ENCODE measurements at places on chromosomes 3 and 15.

DNA sequence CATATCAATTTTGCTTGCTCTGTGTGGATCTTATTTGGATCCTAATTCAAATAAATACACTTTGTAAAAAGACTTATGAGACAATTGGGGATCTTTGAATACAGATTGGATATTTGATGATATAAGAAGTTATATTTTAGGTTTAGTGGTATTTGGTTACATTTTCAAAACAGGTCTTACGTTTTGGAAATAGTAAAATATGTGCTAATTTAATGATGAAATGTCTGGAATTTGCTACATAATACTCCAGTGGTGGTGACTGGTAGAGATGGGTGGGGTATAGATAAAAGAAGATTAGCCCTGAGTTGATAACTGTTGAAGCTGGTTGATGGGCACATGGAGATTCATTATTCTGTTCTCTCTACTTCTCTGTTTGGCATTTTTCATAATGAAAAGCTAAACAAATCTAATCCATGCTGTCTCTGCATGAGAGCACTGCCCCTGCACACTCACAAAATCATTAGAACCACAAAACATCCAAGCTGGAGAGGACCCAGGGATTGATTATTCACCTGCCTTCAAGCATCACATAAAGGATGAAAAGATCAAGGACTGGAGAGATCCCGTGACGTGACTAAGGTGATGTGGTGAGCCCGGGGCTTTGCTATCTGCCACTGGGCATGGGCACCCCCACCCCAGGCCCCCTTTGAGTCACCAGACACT is 58.9 kb downstream of the TLE3 start:
- DNase-seq: no peak

DNA sequence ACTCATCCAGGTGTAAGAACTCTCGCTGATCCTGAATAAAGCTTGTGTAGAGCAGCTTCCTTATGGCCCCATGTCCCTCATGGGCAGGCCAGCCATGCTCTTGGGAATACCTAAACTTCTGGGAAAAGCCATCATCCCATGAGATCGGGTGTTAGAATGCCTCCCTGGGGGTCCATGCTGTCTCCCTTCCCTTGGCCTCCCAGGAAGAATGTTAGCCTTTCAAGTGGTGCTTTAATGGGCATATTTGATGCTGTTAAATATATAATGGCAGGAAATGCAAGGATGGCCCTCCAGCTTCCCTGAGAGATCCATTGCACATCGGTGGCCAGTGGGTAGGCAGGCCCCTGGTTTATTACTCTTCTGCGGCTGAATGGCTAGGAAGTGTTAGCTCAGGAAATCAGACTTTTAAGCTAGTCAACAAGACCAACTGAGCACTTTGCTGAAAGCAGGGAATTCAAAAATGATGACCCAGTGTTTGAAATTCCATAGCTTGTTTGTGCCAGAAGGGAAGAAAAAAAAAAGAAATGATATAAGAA is 60.5 kb upstream of the LRTM1 start:
- DNase-seq: no peak

DNA sequence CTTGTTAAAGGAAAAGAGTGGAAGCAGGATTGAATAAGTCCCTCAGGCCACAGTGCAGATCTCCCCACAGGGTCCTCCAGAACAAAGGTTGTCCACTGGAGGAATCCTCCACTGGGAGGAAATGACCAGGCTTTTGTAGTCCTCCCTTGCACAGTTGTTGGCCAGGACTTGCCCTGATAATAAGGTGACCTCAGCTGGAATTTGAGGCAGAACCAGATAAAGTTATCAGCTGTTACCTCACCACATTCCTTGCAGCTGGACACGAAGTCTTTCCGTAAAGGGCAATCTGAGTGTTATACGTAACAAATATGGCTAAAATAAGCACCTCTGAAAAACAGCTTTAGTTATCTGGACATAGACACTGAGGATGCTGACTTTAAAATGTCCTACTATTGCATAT is 83.5 kb upstream of the NAALADL2 start:
- no peak for DNase-seq

- no peak for DNase-seq
Measured at GRCh38 chr15:89379818-89380217, 45.2 kb upstream of the POLG start.

- no peak for DNase-seq
Measured at GRCh38 chr15:73940061-73940981, 14.1 kb downstream of the LOXL1 start.

DNA sequence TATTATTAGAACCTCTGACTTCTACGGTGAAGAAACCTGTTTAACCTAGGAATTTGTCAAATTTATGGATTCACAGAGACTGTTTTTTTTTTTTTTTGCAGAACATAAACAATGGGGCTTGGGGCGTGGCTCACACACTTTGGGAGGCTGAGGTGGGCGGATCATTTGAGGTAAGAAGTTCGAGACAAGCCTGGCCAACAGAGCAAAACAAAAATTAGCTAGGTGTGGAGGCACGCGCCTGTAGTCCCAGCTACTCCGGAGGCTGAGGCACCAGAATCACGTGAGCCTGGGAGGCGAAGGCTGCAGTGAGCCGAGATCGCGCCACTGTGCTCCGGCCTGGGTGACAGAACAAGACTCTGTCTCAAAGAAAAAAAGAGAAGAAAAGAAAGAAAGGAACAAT is 3.0 kb downstream of the ZBTB11 start:
- DNase-seq: no peak
